ENCODE measurements at places on chromosomes 5 and 9.

- DNase-seq, result no peak
These were observed 1.6 kb downstream of the FER start for GRCh38 chr5:108749128-108749861.

GRCh38 chr5:76610196-76610595 lies 13.0 kb downstream of the F2RL2 start:
- no peak for DNase-seq

DNA sequence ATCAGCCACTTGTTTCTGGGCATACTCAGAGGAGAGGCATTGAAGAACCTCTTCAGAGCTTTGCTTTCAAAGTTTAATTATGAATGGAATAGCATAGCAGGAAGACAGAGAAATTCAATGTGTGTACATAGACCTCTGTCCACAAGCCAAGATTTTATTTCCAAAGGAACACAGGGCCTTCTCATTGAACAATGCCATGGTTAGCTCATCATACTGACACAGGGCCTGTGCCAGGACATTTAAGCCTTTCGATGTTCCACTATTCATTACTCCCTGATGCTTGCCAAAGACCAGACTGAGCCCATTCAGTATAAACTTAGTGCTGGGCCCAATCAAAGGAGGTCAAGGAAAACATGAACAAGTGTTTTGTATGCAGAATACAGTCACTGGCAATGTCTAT lies 280.8 kb downstream of the FBXL17 start:
- DNase-seq, result no peak

DNA sequence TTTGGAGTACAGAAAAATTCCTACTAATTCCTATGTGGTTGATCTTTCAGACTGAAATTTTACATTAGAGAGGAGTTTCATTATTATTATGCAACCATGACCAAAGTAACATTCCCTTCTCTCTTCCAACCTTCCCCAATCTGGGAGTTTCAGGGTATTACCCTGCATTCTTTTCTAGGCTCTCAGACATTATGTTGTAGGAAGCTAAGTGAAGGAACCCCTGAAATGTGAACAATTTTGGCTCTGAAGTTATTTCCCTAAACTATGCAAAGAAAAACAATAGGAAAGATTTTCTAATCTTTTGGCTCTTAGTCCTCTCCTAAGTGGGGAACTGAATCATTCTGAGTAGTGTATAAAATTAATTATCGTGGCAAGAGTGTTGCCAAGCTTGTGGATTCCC lies 63.3 kb upstream of the ZFAND5 start:
- no peak for DNase-seq

GRCh38 chr9:96135753-96136290 lies 166.2 kb downstream of the HSD17B3 start:
- DNase-seq, result no peak

DNA sequence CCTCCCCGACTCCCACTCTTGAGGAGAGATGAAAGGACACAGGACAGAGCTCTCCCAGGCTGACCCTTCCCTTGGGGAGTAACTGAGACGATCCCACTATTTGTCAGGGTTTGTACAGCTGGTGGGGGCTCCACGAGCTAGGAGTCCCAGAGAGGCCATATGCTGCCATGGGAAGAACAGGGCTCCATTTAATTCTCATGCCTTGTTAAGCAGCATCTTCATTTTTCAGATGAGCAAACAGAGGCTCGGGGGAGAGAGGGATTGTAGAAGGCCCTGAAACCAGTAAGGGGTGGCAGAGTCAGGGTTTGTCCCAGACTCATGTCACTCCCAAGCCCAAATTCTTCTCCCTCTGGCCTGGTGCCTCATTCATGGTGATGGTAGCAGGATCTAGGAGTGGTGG lies 176.4 kb downstream of the NSG2 start:
- no peak for DNase-seq

DNA sequence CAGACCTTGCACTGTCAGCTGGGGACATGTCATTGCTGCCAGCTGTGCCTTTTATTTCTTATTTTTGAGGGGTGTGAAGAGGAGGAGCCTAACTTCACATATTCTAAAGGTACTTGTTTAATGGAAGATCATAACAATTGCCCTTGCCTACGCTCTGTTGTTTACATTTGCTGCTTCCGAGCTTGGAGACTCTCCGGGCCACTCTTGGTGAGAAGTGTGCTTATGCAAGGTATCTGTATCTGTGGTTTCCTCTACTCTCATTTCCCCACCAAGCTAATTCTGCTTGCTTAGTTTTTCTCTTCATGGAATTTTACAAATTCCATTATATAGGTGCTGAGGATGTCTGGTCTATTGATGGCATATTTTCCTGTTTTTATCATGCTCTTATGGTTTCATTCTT lies 105.3 kb downstream of the RASGRF2 start:
- no peak for DNase-seq

GRCh38 chr9:33884856-33885701 lies 68.1 kb downstream of the UBE2R2 start:
- DNase-seq, result peak; percentile 56

GRCh38 chr5:176818391-176819098 lies 8.2 kb downstream of the UNC5A start:
- no peak for DNase-seq

DNA sequence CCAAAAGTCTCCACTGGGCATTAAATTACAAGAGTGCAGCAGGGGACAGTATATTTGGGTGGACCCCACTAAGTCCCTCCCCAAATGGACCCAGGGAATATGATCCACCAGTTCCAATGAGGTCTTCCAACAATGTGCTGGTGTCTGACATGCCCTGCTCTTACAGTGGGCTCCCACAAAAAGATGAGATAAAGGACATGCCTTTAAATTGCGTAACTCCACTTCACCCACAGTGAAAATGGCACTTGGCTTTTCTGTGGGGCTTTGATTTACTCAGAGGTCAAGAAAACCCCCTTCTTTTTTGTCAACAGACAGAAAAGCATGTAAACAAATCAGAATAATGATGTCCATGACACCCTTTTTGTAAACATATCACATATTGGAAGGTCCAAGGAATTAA lies 336.5 kb downstream of the EBF1 start:
- DNase-seq, result no peak

- DNase-seq, result no peak
These were observed 50.7 kb downstream of the CFAP95 start for GRCh38 chr9:69871118-69871834.

DNA sequence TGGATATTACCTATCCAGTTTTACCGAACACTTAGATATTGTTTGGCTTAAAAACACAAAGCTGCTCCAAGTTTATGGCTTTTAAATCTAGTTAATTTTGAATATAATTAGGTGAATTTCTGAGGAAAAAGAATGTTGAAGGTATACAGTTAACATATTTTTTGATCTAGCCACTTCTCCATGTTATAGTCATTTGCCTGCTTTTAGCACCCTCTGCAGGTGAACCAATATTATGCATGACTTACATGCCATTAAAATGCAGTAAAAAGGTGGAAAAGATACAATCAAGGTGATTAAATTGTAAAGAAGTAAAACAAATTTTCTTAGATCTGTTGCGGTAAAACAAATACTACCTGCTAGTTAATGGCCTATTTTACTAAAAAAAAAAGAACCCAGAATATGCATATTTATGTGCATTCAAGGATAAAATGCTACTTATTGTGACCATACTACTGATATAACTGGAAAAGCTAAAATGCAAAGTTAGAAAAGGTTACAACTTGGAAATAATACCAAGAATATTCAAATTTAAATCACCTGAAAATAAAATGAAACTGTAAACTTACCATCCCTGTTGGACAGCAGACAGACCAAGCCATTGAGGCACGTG lies 132.1 kb downstream of the AP3B1 start:
- no peak for DNase-seq

DNA sequence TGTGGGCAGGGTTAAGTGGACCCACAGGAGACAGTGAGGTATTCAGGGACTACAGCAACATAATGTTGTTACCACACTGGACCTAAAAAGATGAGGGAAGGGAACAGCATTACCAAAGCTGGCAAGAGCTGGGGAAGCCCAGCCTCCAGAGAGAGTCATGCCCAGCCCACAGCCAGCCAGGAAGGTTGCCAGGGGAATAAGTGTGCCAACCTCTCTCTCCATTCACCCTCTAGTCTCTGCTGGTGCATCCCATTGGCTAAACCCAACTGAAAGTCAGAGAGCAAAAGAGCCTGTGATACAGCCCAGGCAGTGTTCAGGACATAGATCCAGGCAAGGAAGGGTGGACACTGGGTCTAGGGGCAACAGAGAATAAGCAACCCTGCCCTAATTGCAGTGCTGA lies 35.8 kb upstream of the AFAP1L1 start:
- no peak for DNase-seq

- DNase-seq, result no peak
These were observed 139.1 kb upstream of the PPP2R2B start for GRCh38 chr5:147017621-147018020.

DNA sequence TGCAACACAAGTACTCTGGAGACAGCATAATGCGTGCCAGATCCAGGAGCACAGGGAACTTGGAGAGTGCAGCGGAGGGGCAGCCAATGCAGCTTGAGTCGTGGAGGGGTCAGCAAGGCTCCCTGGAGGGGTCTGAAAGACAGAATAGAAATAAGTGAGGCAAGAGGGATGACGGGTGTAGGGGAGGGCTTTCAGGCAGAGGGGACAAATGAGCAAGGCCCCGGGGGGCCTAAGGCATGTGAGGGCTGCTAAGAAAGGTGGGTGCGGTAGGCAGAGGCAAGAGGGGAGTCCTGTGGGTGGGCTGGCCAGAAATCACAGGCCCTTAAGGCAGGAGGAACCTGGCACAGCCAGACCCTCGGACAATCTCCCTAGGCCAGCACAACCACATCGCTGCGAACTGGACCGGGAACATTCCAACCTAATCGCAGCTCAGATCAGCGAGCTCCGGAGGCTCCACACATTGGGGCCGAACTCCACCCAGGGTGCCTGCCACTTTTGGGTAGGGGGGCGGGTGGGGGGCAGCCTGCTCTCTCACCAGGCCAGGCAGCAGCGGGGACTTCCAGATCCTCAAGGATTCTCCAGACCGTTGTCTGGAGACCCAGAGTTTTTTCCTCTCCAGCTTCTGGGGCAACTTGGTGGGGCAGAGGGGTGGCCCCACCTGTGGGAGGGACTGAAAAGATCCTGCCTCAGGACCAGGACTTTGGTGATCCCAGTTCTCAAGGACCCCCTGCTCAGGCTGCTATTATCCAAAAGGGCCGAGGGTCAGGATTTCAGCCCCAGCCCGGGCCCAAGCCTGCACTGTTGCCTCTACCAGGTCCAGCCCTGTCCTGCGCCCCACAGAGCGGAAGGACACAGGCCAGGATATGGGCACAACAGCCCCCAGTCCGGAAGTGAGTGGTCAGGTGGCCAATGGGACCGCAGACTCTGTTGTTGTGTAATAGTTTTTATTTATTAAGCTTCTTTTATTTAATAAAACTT lies 22.7 kb upstream of the CYSTM1 start:
- no peak for DNase-seq

- no peak for DNase-seq
These were observed 6.4 kb downstream of the TSPAN17 start for GRCh38 chr5:176653401-176654385.

DNA sequence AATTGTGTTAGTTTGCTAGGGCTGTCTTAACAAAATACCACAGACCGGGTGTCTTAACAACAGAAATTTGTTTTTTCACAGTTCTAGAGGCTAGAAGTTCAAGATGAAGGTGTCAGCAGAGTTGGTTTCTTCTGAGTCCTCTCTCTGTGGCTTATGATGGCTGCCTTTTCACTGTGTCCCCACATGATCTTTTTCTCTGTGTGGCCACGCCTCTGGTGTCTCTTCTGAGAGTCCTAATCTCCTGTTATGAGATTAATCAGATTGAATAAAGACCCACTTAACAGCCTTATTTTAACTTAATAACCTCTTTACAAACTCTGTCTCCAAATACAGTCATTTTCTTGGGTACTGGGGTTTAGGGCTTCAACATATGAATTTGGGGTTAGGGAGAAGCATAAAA lies 561.1 kb downstream of the NR2F1-AS1 start:
- DNase-seq, result no peak

DNA sequence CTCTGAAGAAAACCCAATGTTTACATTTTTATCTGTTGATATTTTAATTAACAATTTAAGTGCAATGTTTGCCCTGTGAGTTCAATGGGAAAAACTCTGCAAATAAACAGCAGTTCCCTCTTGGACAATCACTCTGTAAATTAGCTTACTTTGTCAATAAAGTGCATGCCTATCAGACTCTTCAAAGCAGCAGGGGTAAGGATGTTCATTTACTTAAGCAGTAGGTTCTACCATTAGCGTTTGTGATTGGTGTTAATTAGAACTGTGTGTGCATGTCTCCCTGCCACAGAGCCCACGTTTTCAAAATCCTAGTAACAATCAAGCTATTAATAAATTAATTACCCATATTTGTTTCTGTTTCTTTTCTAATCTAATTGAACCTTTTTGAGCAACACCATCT lies 1921.6 kb upstream of the WWC1 start:
- DNase-seq, result no peak

DNA sequence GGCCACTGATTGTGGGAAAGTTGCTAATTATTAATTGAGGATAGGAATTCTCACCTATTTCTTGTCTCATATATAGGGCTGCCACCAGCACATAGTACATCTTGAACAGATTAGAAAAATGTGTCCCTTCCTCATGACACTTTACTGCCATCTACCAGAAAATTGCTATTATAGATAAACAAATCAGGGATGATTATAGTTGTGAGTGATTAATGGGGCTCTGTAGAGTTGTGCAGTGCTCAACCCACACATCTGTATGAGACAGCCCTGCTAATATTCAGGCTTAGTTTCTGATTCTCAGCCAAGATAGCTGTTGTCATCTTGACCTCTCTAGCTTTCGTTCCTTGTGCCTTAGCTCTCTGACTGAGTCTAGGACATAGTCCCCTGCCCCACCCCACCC lies 373.3 kb downstream of the TLE4 start:
- DNase-seq, result no peak

DNA sequence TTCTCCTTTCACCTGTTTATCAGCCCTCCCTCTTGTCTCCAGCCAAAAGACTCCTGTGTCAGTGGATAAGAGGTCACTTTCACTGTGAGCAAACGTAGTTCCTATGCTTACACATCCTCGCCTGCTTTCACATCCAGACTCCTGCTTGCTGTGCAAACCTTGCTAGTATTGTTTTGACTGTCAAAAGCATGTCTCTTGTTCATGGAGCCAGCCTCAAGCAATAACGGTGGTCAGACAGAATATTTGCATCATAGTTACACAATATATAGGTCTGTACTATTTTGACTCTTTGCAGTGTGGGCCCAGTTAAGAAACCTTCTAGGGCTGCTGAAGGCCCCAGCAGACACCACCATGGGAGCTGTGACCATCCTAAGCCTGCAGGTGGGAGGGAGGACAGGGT lies 420.0 kb downstream of the SEMA5A start:
- no peak for DNase-seq

- no peak for DNase-seq
These were observed 63.1 kb downstream of the MTMR12 start for GRCh38 chr5:32249668-32250067.

DNA sequence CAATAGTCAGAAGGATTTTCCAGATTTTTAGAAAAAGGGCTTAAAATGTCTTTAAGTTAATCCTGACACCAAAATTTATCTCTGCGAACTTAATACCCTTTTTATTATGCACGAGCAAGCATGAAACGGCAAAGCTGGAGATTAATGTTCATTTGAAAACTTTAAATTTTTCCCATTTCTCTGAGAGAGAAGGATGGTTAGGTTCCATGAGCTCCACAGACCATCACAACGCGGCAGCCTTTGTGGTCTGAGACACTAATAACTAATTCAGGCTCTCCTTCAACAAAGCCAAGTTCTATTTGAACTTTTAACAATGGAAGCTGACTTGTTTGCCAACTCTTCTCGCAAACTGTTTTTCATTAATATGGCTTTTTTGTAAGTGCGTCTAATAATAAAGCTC lies 94.7 kb downstream of the MYO10 start:
- no peak for DNase-seq

- DNase-seq, result no peak
These were observed 188.3 kb downstream of the CNTLN start for GRCh38 chr9:17322882-17323864.

- no peak for DNase-seq
These were observed 169.6 kb upstream of the PITX1 start for GRCh38 chr5:135203593-135204036.
